ENCODE measurements at places on chromosomes 16 and 17.

GRCh38 chr16:27640277-27640600 lies 90.3 kb downstream of the KATNIP start:
- DNase-seq = no peak

DNA sequence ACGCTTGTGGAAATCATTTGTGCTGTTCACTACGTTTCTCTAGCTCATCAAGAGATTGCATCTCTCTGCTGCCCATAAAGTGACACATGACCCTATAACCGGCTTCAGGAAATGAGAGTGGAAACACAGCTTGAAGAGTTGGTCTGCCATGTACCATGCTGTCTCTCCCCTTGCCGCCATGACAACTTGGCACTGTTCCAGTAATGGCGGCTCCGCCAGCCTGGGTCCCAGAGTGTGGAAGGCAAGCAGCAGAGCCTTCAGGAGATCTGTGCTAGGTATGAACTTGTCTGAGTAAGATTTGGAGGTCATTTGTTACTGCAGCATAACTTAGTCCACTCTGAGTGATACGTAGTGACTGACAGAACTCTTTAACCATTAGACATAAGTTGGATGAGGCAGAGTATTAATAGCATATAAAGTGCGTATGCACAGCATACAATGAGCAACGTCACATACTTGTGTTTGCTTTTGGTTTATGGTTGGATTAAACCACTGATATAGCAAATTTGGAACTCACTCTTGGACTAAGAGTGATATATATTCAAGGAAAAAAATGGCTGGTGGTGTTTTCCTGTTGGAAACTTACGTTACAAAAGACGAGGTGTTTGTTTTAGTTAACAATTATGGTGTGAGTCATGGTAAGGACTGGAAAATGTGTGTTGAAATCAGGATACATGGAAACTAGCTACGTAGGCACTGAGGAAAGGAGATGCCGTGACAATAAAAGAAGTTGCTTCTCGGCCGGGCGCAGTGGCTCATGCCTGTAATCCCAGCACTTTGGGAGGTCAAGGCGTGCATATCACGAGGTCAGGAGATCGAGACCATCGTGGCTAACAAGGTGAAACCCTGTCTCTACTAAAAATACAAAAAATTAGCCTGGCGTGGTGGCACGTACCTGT lies 24.4 kb upstream of the PMP22 start:
- no peak for DNase-seq

DNA sequence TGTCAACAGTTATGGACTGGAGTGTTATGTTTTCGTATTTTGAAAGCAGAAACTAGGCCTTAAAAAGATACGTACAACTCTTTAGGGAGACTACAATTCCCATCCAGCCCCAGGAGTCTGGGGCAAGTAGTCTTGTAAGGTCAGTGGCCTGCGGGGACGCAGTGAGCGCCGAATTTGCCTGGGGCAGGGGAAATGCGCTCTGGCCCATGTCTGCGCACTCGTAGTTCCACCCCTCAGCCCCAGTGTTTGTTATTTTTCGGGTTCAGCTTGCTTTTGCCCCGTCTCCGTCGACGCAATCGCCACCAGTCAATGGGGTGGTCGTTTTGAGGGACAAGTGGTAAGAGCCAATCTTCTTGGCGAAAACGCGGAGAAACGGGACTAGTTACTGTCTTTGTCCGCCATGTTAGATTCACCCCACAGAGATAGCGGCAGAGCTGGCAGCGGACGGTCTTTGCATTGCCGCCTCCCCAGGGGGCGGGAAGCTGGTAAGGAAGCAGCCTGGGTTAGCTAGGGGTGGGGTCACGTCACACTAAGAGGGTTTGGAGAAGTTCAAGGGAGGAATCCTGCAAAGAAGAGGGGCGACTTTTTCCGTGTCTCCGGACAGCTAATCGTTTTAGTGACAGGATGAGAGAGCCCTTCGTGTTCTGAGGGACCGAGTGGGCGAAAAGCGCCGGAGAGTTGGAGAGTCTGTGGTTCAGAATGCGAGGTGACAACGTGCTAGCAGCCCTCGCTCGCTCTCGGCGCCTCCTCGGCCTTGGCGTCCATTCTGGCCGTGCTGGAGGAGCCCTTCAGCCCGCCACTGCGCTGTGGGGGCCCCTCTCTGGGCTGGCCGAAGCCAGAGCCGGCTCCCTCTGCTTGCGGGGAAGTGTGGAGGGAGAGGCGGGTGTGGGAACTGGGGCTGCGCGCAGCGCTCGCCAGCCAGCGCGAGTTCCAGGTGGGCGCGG lies 1.1 kb upstream of the BRCA1 start:
- DNase-seq = no peak

GRCh38 chr17:15157051-15157450 lies 108.1 kb downstream of the PMP22 start:
- no peak for DNase-seq

DNA sequence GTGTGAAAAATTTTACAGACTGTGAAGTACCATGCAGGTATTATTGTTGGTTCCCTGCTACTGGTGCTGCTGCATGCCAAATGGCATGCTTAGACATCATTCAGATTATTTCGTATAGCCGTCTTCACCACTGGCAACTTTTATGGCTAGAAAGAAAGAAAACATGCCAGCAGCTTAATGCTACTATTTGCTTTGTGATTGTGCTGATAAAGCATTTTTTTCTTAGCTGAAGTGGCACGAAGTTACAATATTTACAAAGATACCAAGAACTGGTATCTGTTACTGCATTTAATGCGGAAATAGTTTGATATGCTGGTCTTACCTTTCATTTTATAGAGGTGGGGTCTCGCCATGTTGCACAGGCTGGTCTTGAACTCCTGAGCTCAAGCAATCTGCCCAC lies 8.2 kb downstream of the ZNHIT3 start:
- DNase-seq = no peak

DNA sequence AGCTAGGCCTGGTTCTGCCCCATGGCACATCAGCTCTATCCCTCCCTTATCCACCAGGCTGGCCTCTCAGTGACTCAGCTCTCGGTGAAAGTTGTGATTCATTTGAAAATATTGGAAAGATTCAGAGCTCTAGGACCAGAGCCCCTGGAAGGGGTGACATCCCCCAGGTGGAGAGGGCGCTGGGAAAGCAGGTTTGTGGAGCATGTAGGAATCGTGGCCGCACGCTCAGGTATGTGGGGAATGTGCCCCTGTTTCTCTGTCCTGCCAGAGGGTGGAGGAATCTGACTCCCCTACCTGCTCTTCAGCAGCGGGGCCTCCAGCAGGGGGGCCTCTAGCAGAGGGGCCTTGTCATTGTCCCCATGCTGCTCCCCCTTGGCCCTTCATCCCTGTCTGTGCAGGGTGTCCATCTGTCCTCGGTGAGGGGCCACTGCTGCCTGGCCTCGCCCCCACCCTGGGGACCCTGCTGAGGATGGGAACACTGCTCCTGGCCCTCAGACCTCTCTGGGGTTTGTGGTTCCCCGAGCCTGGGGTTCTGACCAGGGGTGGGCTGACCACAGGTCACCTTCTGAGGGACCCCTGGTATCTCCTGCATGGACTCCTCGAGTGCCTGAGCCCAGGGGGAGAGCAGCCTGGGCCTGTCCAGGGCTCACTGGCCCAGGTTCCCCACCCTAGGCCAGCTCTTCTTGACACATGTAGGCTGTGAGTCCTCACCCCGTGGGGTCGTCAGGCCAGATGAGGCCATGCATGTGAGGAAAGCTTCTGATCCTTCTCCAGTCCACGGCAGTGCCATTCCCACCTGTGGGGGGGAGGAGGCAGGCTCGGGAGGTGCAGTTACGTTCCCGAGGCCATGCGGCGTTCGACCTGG lies 47.5 kb downstream of the NT5M start:
- no peak for DNase-seq

GRCh38 chr16:8924214-8924613 lies 39.5 kb downstream of the USP7 start:
- no peak for DNase-seq
